ENCODE measurements at places on chromosomes 16 and 17.

- DNase-seq = no peak
These were observed 197.1 kb downstream of the KCNJ2 start for GRCh38 chr17:70366386-70366785.

- no peak for DNase-seq
These were observed 101.8 kb upstream of the METRNL start for GRCh38 chr17:82977606-82978005.

DNA sequence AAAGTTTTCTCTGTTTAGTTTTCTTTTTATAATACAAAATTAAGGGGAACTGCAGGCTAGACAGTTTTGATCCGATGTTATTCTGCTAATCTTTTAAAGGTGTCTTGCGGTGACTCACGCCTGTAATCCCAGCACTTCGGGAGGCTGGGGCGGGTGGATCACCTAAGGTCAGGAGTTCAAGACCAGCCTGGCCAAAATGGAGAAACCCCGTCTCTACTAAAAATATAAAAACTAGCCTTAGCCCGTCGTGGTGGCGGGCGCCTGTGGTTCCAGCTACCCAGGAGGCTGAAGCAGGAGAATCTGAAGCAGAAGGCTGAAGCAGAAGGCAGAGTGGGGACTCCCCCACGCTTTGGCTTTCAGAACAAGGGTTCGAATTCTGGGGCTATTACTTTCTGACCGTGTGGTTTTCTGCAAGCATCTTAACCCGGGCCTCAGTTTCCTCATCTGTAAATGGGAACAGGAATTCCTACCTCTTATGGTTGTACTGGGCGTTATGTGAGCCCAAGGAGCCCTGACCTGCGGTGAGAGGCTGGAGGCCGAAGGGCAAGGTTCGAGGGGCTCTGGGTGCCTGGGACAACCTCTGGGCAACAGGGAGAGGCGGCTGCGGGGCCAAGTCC, 1.2 kb upstream of the KATNB1 start:
- no peak for DNase-seq

DNA sequence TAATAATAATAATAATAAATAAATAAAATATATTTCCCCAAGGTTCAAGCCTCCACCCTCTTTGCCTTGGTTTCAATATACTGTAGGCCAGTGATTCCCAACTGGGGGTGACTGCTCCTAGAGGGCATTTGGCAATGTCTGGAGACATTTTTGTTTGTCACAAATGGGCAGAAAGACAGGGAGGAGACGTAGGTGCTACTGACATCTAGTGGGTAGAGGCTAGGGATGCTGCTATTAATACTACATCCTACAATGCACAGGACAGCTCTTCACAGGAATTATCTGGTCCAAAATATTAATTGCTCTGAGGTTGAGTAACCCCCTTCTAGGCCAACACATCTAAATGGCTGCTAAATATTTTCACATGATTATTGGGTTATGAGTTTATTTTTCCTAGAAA, 12.8 kb upstream of the PRR14 start:
- DNase-seq = no peak

GRCh38 chr17:78501241-78502036, 75.8 kb downstream of the DNAH17 start:
- DNase-seq = no peak

DNA sequence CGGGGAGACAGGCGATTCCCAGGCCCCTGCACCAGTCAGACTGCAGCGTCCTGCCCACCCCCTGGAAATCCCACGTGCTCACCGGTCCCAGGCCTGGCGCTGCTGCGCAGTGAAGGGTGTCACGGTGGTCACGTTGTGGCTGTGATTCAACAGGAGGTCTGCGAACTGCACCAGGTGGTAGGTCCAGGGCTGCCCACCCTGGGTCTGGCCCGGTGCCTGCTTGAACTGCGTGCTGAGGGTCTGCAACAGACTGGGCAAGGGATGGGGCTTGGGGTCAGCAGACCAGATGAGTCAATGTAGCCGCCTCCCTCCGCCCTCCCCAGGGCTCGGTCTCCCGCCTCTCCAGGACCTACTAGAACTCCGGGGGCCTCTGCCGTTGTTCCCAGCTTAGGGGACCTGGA, 7.1 kb downstream of the MYBBP1A start:
- DNase-seq = no peak

GRCh38 chr16:87319997-87320491, 2.9 kb upstream of the C16orf95 start:
- no peak for DNase-seq

DNA sequence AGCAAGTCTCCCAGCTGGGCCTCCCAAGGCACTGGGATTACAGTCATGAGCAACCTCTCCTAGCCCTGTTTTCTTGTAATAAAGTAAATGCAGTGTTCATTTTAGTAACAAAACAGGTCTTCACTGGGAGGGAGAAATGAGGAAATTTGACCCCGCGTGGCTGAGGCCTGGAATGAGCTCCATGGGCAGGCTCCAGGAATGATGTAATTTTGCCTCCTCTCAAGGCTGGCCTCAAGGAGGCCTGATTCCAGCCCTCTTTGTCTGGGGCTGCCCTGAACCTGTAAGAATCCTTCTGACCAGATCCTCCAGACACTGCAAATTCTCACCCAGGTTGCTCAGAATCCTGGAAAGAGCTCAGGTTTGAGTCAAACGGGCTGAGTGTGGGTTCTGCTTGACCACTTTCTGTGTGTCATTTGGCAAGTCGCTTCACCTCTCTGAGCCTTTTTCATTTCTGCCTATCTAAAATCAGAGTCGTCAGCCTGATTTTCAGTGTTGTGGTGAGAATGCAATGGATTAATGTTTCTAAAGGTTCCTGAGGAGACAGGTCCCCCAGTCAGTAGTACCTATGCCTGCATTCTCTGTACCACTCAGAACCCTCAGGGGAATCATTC, 57.1 kb downstream of the RAB11FIP4 start:
- no peak for DNase-seq

DNA sequence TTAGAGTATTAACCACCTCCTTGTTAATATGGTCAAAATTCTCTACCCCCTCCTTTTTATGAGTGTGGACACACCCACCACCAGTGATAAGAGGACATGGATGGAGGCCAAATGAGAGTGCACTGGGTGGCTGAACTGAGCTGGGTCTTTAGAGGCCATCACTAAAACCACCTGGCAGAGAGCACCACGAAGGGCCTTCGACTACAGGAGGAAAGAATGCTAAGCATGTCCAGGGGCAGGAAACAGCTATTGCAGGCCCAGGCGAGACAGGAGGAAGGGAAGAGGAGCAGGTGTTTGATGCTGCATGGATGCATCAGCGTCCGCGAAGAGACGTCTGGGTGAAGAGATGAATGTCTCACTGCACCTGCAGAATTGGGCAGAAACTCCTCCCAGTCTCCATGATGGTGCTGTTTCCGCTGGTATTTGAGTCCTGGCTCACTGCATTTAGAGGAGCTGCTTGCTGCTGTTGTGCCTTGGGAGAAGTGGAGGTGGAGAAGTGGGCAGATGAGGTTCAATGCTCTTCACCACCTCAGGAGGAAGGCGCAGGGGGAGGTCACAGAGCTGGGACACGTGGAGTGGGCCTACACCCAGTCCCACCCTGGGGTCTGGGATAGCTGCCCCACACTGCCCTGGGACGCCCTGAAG, 33.2 kb downstream of the SPHK1 start:
- no peak for DNase-seq

- no peak for DNase-seq
These were observed 907 bp upstream of the PLLP start for GRCh38 chr16:57285379-57285778.

GRCh38 chr16:10995565-10995964, 51.2 kb downstream of the CLEC16A start:
- no peak for DNase-seq

- no peak for DNase-seq
These were observed 6.1 kb downstream of the MVP start for GRCh38 chr16:29826342-29826695.

- peak; percentile 44 for DNase-seq
These were observed 20.4 kb upstream of the SMURF2 start for GRCh38 chr17:64682261-64683181.

GRCh38 chr17:57550016-57550415, 195.1 kb downstream of the CCDC182 start:
- no peak for DNase-seq

- no peak for DNase-seq
These were observed 9.3 kb upstream of the RNF135 start for GRCh38 chr17:30961209-30962188.

DNA sequence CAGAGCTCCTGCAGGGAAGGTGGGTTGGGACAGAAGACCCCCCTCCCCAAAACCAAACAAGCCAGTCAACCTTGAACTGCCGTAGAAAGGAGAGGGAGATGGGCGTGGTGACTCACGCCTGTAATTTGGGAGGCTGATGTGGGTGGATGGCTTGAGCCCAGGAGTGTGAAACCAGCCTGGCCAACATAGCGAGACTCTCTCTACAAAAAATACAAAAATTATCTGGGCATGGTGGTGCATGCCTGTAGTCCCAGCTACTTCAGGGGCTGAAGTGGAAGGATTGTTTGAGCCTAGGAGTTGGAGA, 42.1 kb downstream of the NT5M start:
- no peak for DNase-seq

- DNase-seq = no peak
These were observed 174.6 kb upstream of the CDH13 start for GRCh38 chr16:82452004-82452756.

DNA sequence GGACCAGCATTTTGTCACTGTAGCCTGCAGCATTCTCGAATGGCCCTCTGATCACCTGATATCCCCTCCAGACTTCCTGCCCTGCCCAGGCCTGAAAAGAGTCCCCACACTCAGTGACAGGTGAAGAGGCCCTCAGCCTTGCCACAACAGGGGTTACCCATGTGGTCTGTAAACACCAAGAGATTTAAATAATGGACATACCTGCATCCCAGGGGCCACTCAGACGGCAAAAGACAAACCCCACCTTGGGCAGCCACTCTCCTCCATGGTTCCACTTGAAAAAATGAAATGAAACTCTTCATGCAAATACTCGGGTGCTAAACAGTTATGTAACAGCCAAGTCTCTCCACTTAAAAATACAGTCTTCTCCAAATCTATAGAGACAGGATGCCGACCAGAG, 22.9 kb upstream of the PECAM1 start:
- no peak for DNase-seq

GRCh38 chr16:19968891-19969683, 84.4 kb upstream of the GPRC5B start:
- DNase-seq = no peak

- DNase-seq = no peak
These were observed 181.1 kb downstream of the CHD9 start for GRCh38 chr16:53235851-53236250.

DNA sequence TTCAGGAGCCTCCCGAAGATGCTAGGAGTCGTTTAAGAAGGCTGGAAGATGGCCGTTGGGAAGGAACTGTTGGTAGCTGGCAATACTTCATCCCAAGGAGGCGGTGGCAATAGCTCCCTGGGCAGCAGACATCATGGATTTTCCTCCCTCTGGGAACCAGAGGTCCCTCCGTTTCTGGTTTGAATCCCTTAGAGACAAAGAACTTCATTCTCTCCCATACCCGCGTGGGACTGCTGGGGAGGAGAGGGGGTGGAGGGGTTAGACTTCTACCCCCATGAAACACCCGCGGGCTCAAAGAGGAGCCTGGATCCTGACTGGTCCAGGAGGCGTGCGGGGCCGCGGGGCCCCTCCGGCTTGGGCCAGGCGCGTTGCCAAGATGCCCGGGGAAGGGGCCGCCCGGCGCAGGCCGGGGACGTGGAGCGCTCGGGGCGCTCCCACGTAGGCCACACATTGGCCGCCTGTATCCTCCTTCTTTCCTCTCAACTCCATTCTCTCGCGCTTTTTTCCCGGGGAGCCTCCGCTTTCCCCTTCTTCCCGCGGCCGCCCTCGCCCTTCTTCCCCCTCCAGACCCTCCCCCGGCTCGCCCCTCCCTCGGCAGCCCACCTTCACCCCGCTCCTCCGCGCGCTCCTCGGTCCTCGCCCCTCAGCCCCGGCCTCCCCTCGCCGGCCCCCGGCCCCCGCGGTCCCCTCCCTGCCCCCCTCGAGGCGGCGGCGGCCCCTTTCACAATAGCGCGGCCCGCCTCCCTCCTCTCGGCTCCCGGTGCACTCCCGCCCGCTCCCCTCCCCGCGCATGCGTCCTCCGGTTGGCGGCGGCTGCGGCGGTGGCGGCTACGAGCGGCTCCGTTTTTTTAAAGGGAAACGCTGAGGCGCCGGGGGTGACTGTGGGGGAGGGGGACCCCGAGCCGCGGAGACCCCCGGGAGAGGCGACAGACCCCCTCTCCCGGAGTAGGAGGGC, at the start of gene MSL1:
MSL1 (plus strand) TSS at position 791 of the 955 bp plus-strand sequence. CDS start 642 bp downstream, outside the sequence.
- no peak for DNase-seq

Measured in AG09309 (cell line).